NCI-H2081 (cell line): ENCODE measurements at places on chromosomes 1 and 21.

DNA sequence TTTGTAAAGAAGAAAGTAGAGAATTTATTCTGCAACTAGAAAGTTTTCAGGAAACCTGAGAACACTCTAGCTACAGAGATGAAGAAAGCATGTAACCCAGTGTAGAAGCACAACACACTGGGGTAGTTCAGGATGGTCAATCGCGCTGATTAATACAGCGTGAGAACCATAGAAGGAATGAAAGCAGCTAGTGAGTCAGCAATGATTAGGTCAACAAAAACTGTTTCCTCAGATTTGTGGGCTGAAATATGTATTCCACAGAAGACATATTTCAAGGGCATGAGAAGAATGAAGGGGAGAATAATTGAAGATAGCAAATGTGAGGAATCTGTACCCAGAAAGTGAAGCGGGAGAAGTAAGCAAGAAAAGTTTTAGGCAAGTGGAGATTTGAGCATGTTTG, 97.8 kb upstream of the ADGRL2 start:
- DNase-seq = no peak

- DNase-seq = no peak
Measured at GRCh38 chr1:220527279-220527907, 543 bp upstream of the MARK1 start.

DNA sequence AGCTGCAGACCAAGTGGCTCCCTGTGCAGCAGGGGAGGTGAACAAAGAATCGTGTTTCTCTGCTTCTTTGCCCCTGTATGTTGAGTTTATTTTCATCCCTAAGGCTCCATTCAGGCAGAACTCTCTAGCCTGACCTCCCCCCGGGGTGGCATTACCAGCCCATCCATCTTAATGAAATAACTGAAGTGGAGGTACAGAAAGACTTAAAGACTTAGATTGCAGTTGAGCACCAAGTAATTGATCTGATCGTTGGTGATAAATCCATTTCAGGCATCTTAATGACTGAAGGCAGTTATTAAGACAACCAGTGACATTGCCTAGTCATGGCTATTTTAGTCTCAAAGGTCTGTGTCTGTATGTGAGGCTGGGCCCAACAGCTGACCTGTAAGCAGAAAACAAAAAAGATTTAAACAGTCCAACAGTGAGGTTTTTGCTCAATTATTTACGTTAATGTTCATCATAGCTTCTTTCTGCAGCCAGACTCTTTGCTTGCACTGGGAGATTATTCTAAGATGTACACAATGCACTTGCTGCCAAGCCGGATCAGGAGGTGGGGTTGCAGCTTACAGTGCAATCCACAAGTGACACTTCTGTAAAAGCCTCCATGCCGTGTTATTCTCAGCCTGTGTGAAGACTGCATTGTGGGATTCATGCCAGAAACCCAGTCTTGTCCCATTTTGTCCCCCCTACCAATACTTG, 363.0 kb upstream of the DUSP10 start:
- DNase-seq = no peak

- no peak for DNase-seq
Measured at GRCh38 chr1:76640092-76640491, 227.2 kb upstream of the ST6GALNAC5 start.
